ENCODE measurements at places on chromosomes 1 and 21. TPM values are rescaled to one million over a fixed set of nuclear protein-coding genes. Genes with fewer than 3 reads are reported as not detected.

DNA sequence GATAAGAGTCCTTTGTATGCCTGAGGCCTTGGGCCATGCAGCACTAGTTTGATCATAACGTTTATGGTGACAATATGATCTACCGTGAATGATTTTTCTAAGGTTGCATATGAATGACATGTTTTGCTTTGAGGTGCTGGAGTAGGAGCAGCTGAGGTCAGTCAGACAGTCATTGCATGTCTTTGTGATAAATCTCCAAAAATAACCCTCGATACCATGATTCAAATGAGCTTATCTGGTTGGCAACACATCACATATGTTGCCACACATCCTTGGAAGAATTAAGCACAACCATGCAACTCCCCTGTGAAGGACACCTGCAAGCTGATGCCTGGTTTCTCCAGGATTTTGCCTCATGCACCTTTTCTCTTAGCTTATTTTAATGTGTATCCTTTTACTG is 394.5 kb downstream of the LTN1 start:
- no peaks in the 10 kb centered on the region for H3K4me1 ChIP-seq
- H3K4me3 ChIP-seq, result no peak overlapping the region

DNA sequence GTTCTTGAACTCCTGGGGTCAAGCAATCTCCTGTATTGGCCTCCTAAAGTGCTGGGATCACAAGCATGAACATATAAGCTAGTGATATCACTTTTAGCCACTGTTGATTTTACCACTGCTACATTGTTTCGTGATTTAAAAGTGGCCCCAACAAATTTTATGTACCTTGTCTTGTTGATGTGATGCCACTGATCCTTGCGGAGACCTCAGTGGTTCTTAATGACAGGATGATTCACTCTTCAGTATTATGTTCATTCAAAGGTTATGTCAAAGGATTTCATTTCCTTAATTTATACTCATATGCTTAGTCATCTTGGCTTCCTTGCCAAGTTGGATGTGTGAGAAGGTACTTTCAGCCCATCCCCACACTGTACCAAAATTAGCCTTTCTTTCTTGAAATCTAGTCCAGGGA is 12.1 kb downstream of the PRKACB start:
- DNase-seq, result no peak
- no peak overlapping the region for H3K4me3 ChIP-seq
- H3K36me3 ChIP-seq, result no peaks in the 10 kb centered on the region
- H3K27ac ChIP-seq, result no peak overlapping the region
- no peaks in the 10 kb centered on the region for H3K27me3 ChIP-seq
- H3K4me1 ChIP-seq, result peaks cover 6% of the 10 kb centered on the region

DNA sequence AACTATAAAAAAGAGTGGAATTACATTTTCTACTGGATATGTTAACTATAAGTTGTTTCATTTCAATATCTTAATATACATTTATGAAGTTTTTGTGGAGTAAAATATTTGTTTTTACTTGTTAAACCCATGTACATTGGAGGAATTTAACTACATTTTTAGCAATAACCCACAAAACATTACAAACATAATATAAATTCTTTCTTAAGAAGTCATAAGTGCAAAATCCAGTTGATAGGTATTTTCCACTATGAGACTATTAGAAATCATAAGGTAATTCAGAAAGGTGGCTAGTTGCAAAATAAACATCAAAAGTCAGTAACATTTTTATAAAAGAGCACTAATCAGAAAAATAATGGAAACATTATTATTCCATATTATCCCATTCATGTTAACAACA is 73.9 kb upstream of the RRP15 start:
- H3K27me3 ChIP-seq, result peaks cover 11% of the 10 kb centered on the region
- H3K4me3 ChIP-seq, result no peak overlapping the region
- no peak overlapping the region for H3K27ac ChIP-seq
- DNase-seq, result no peak
- H3K4me1 ChIP-seq, result no peaks in the 10 kb centered on the region

GRCh38 chr1:147756341-147756740 is 4.1 kb downstream of the GJA5 start:
- H3K27me3 ChIP-seq, result no peaks in the 10 kb centered on the region
- H3K27ac ChIP-seq, result no peak overlapping the region
- H3K4me3 ChIP-seq, result no peak overlapping the region
- H3K4me1 ChIP-seq, result peaks cover 22% of the 10 kb centered on the region
- no peak for DNase-seq

- peaks cover 14% of the 10 kb centered on the region for H3K4me1 ChIP-seq
- H3K27ac ChIP-seq, result peak overlapping the region; percentile 98
- no peak overlapping the region for H3K4me3 ChIP-seq
- H3K36me3 ChIP-seq, result peaks cover 35% of the 10 kb centered on the region
These were observed 2.1 kb upstream of the PER3 start for GRCh38 chr1:7781923-7782495.

DNA sequence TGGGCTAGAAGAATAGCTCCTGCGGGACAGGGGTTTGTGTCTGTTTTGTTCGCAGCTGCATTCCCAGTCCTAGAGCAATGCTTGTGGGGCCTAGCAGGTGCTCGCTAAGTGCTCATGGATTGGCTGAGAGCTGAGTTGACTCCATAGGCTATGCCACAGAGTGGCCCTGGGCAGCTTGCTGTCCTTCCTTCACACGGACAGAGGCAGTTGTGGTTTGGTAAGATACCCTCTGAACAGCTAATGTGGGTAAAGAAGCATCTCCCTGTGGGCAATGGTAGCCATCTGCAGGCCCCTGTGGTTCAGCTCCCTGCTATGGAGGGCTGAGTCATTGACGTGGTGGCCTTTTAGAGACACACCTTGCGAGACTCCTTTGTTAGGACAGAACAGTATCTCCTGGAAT is 23.5 kb upstream of the LBR start:
- peaks cover 75% of the 10 kb centered on the region for H3K4me1 ChIP-seq
- no peaks in the 10 kb centered on the region for H3K36me3 ChIP-seq
- H3K4me3 ChIP-seq, result no peak overlapping the region
- no peaks in the 10 kb centered on the region for H3K27me3 ChIP-seq
- peak overlapping the region; percentile 96 for H3K27ac ChIP-seq

DNA sequence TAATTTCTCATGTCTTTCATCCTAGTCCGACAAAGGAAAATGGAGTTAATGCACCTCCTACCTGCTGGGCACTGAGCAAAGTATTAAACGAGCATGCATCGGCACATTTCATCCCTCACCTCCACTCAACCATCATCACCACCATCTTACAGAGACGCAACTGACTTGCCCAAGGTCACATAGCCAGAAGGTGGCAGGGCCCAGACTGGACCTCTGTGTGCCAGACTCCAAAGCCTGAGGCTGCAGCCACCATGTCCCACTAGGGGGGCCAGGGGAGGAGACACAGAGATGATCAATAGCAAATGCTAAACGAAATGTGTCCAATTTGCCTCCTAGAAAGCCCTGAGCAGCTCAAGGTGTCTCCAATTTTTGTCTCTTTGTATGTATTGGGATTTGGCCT is 163.7 kb upstream of the EDN2 start:
- peaks cover 13% of the 10 kb centered on the region for H3K4me1 ChIP-seq
- H3K36me3 ChIP-seq, result no peaks in the 10 kb centered on the region
- no peaks in the 10 kb centered on the region for H3K27me3 ChIP-seq
- no peak overlapping the region for H3K27ac ChIP-seq

DNA sequence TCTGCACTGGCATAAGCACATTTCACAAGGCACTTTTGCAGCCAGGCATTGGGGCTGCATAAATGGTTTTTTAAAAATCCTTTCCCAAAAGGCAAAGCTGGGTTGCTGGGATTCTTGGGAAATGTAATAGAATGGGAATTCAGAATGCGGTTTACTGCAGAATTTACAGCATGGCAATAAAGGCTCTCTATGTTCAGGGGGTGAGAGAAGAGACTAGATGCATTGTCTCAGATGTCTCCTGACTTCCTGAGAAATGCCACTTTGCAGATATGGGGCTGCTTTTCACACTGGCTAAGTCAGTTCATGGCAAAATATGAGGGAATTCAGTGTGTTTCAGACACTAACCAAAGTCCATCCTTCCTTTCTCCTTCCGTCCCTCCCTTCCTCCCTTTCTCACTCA is 13.5 kb downstream of the FCGR2B start:
- peaks cover 3% of the 10 kb centered on the region for H3K27me3 ChIP-seq
- no peaks in the 10 kb centered on the region for H3K36me3 ChIP-seq
- H3K27ac ChIP-seq, result no peak overlapping the region
- no peak for DNase-seq
- no peak overlapping the region for H3K4me3 ChIP-seq
- no peaks in the 10 kb centered on the region for H3K4me1 ChIP-seq

DNA sequence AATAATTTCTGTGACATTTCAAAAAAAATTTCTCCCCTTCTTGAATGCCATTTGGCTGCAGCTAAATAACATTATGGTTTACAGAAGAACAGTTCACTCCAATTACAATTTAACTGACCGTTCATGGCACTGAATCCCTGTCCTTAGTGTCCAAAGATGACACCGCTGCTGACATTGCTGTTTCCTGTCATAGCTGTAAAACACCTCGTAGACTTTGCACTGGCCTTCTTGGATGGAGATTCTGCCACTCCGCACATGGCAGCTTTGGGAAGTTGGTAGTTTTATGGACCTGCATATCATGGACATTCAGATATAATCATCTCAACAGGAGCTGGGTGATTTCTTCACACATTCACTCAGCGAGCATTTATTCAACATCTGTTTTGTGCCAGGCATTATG is 5.0 kb downstream of the ARMH1 start:
- no peak for DNase-seq
- no peak overlapping the region for H3K27ac ChIP-seq
- no peaks in the 10 kb centered on the region for H3K36me3 ChIP-seq
- H3K4me1 ChIP-seq, result peaks cover 29% of the 10 kb centered on the region
- H3K27me3 ChIP-seq, result no peaks in the 10 kb centered on the region

DNA sequence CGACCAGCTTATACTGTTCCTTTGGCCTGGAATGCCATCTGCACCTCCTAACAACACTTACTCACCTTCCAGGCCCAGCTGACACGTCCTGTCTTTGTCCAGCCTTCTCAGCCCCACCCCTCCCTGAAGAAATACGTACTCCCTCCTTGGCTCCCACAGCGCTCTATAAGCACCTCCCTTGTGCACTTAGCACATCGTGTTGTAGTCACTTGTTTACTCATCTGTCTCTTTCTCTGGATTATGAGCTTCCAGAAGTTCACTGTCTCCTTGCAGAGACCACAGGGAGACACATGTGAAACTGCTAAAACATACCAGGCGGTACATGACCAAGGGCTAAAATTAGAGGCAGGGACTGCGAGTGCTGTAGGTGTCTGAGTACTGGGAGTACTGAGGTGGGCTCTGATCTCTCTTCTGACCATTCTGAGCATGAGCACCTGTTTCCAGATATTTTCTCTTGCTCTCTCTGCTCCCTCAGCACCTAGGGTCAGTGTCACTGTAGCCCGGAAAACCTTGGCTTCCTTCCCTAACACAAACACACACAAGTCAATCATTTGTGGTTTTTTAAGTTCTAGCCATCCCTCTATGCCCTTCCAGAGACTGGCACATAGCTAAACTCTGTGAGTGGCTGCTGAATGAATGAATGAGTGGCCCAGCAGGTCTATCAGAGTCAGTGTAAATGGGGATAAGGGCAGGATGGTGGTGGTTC is 5.1 kb downstream of the DCST1 start:
- DNase-seq, result no peak
- no peaks in the 10 kb centered on the region for H3K27me3 ChIP-seq
- H3K4me1 ChIP-seq, result peaks cover 13% of the 10 kb centered on the region
- H3K36me3 ChIP-seq, result no peaks in the 10 kb centered on the region
- no peak overlapping the region for H3K4me3 ChIP-seq
- no peak overlapping the region for H3K27ac ChIP-seq

DNA sequence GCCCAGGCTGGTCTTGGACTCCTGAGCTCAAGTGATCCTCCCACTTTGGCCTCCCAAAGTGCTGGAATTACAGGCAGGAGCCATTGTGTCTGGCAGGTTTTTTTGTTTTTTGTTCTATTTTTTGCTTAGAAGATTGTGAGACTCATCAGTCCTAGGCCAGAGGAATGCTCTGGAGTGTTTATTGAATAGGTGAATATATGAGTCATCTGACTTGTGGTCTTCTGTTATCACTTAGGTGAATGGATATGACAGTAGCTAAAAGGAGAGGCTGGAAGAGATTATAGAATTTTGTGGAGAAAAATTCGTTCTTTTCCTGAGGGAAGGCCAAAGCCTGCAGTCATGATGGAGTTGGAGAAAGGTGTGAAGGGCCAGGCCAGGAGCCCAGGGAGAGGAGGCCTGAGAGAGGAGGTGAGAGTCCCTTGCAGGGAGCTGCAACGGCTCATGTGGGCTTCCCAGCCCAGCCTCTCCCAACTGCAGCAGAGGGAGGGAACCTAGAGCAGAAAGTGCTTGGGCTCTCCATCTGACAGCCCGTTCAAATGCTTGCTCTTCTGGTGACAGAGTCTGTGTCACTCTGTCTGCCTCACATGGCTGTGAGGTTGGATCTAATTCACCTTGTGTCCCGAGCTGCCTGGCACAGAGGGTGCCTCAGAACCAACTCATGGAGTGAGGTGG is 31.6 kb upstream of the ACOT11 start:
- H3K36me3 ChIP-seq, result no peaks in the 10 kb centered on the region
- H3K4me1 ChIP-seq, result no peaks in the 10 kb centered on the region
- no peak overlapping the region for H3K27ac ChIP-seq
- no peaks in the 10 kb centered on the region for H3K27me3 ChIP-seq
- DNase-seq, result no peak

DNA sequence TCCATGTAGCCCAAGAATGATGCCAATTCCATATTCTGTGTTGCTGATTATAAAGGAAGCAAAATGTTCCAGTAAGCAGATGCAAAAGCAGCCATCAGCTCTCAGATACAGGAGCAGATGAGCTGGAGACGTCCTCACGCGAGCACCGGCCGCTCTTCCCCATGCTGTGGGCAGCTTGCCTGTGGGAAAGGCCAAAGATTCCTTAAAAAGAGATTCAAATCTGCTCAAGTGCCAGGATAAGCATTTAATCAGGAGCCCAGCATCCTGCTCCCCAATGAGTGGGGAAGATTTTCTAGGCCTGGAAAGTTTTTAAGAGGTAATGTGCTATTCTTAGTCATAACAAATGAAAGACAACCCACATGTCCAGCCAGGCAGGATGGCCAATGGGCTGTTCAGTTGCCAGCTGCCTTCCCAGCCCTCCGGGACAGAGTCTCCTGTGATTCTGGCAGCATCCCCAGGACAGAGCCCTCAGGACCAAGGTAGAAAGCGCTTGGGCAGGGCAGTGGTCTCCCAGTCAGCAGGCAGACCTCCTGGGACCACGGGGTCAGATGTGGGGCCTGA is 108.2 kb upstream of the TMPRSS2 start:
- peak overlapping the region; percentile 80 for H3K27ac ChIP-seq
- H3K27me3 ChIP-seq, result no peaks in the 10 kb centered on the region
- H3K4me1 ChIP-seq, result peaks cover 22% of the 10 kb centered on the region
- H3K4me3 ChIP-seq, result no peak overlapping the region
- DNase-seq, result no peak
- no peaks in the 10 kb centered on the region for H3K36me3 ChIP-seq

Gene CDC20
- total RNA-seq, result 1.7 TPM

Gene KIF14
- total RNA-seq, result 0.17 TPM

Gene PODN
- 116 TPM for total RNA-seq

Gene LGR6
- total RNA-seq, result not detected

Gene GPR25
- total RNA-seq, result not detected

All from esophagus muscularis mucosa (tissue), 4 donors.